ENCODE measurements at places on chromosomes 3 and 15.

DNA sequence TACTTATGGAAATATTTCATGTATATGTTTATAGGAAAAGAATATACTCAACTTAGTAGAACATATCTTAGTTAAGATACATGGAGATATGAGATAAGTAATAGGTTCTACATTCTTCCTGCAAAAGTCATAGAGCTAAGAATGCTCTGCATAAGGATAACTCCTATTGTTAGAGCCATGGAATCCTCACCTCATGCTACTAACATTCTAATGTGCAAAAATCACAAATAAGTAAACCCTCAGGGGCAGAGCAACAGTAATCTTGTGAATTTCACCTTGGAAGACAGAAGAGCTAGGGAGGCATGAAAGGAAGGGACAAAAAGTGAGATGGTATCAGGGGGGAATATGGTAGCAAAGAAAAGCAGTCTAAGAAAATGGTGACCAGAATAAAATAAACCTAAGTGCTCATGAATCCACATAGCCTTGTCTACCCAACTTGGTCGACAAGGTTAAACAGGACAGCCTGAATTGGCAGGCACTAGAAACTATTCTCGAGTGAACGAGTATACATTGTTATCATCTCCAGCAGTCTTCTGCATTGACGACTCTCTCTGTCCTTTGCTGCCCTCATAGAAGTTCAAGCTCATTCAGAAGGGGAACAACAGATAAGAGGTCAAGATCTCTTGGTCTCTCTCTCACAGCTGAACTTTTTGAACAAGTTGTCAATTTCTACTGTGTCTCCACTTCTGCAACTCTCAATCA is 52.8 kb downstream of the XRN1 start:
- no peak for DNase-seq

GRCh38 chr3:76456322-76456721 is 583.6 kb upstream of the ROBO2 start:
- DNase-seq = no peak

DNA sequence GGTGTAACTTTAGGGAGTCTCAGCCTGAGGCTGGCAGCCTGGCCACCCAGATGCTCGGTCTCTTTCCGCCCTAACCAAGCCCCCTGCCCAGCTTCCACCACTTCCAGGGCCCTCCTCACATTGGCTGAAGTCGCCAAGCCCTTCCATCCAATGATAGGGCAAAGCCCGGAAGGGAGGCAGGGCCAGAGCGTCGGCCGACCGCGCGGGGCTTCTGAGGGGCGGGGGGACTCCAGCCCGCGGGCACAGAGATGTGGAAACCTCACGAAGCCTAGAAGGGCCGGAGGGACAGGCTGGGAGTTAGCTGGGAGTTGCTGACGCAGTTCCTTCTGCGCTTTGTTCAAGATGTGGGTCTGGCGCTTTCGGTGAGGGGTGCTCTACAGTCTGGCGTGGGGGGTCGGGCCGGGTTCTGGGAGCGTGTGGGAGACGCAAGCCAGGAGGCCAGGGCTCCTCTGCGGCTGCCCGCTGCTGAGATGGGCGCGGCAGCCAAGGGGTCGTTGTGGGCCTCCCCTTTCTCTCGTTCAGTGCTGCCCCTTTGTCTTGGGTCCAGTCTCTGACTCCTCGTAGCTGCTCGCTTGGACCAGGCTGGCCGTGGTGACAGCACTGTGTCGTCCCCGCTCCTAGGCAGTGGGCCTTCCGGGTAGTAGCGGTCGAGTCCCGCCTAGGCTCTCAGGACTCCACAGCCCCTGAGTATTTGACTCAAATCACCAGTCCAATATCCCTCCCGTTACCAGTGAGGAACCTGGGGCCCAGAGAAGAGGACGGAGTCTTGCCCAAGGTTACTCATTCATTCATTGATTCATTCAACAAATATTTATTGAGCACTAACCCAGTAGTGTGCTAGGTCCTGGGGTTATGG is at the start of gene ZNF660:
ZNF660 (plus strand) TSS at position 319 of the 856 bp plus-strand sequence. CDS start 9,230 bp downstream, outside the sequence.
- no peak for DNase-seq

GRCh38 chr3:55780913-55781312 is 293.8 kb upstream of the WNT5A start:
- DNase-seq = no peak

DNA sequence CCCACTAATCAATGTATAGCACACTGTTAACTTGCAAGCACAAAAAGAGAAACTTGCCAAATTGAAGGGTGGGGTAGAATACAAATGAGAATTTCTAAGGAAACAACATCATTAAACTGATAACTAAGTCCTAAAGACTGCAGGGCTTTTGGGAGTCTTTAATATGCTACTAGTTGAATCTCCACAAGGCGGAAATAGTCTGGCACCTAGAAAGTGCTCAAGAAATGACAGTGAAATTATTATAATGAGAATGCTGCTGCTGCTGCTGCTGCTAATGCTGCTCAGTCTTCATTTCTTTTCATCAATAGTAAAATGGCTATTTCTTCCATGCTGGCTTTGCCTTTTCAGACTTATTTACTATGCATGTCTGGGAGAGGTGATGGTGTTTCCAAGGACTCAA is 91.8 kb downstream of the BTD start:
- DNase-seq = peak; percentile 4

- no peak for DNase-seq
Observed at GRCh38 chr3:159472611-159473010, 516.0 kb upstream of the IL12A start.

GRCh38 chr15:50590288-50590687 is 43.8 kb upstream of the USP50 start:
- DNase-seq = no peak

DNA sequence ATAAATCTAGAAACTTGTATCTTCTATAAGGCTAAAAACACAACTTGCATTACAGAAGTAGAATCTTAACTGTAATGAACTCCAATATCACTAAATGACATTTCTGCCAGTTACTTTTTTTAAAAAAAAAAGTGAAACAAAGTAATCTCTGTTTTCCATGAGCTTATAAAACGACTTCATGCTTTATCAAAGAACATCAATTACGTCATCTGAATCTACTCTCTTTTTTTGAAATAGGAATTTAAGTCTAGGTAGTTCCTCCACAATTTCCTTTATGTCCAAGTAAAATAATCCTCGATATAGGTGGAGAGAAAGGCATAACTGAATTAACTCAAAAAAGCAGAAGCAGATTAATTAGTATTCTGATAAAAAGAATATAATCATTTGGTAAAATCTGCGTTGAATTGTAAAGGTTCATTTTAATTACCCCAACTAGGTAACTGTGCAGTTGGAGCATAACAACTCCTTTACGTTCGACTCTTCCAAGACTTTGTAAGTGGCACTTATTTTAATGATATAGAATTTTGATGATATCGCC is 1.4 kb downstream of the UACA start:
- DNase-seq = no peak

DNA sequence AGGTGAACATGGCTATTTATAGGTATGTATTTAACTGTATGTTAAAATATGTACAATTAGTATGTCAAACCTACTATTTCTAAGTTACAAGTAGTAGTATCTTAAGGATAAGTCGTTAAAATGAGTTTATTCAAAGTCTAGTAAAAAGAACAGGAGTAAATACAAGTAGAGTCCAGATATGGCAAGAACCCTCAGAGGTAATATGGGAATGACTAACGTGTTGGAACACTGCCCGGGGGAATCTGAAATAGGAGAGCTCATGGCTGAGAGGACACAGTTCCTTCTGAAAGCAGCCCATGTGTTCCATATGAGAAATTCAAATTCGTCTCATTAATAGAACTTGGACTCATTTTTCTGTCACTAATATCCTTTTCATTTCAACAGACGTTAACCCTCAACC is 158.8 kb downstream of the CLSTN2 start:
- no peak for DNase-seq

- DNase-seq = no peak
Observed at GRCh38 chr3:111862415-111862814, 3.4 kb downstream of the PHLDB2 start.

DNA sequence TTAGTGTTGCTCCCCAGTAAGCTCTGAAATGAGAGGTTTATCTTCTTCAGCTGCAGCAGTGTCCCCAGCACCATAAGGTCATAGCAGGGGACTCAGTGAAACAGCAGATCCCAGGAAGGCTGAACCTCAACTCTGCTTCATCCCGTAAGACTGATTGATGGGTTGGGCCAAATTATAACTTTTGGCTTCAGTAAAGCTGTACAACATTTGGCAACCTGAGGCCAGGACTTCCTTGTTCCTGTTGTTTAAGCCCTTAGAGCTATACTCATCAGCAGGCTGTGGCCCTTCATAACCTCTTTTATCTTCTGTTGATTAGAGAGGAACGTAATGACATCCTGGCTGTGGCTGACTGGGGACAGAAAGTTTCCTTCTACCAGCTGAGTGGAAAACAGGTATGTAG is 29.0 kb downstream of the IFT122 start:
- DNase-seq = no peak

DNA sequence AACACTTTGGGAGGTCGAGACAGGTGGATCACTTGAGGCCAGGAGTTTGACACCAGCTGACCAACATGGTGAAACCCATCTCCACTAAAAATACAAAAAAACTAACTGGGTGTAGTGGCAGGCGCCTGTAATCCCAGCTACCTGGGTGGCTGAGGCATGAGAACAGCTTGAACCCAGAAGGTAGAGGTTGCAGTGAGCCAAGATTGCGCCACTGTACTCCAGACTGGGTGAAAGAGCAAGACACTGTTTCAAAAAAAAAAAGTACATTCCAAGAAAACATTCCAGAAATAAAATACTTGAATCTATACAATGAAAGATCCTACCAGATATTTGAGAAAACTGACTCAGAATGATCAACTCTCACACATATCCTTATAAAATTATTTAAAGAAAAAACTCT is 30.4 kb downstream of the TFDP2 start:
- DNase-seq = no peak

GRCh38 chr3:153574445-153574844 is 412.4 kb downstream of the RAP2B start:
- DNase-seq = no peak

GRCh38 chr3:116020989-116021388 is 397.7 kb downstream of the GAP43 start:
- no peak for DNase-seq

DNA sequence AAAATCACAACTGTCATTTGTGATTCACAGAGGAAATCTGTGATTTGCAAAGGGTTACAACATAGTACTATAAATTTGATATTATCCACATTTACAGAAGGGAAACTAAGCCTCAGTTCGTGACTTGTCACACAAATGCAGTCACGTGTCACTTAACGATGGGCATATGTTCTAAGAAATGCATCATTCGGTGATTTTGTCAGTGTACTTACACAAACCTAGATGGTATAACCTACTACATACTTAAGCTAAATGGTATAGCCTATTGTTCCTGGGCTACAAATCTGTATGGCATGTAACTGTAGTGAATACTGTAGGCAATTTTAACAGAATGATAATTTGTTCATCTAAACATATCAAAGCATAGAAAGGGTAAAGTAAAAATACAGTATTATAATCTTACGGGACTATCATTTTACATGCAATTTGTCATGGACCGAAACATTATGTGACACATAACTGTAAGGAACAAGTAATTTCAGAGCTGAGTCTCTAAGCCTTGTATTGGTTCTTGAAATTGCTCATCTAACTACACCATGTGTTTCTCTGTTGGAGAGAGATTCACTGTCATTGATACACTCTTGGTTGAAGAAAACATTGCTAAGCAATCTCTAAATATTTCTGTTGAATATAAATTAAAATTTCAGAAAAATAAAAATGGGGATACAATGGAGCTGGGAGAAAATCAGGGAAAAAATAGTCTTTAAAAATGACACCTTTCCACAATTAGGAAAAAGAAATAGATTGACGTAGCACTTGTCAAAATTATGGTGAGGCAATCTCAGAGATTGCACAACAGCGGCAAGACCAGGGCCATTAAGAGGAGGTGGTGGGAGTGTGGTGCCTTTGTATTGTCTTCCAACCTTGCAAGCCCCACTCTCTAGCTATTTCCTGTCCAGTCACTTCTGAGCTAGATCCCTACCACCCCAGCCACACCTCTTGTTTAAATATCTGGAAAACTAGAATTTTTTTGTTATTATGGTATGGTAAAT is 645.8 kb upstream of the TBL1XR1 start:
- no peak for DNase-seq

GRCh38 chr15:66515901-66516322 is 10.8 kb downstream of the ZWILCH start:
- DNase-seq = no peak

DNA sequence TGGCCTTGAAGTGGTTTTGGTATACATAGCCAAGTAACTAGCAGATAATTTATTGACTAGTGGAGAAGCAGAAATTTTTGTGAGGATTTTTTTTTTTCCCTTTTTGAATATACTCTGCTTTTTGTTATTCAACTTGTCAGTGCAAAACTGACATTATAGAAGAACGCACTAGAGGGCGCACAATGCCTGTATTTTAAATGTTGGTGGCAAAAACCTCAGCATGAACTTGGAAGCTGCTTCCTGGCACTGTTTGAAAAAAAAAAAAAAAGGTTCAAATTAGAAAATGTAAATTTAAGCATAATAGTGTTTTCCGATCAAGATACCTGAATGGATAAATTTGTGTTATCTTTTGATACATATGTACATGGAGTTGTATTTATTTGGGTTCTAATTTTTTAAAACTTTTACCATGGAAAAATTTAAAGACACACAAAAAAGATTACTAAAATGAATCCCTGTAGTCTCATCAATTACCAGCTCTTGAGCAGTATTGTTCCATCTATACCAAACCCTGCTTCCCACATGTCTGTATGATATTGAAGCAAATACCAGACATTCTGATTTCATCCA is 56.0 kb downstream of the SLC25A26 start:
- peak; percentile 42 for DNase-seq

GRCh38 chr3:190716211-190716610 is 146.3 kb downstream of the GMNC start:
- no peak for DNase-seq

GRCh38 chr15:45201557-45201859 is 13.7 kb upstream of the SHF start:
- DNase-seq = peak; percentile 61

DNA sequence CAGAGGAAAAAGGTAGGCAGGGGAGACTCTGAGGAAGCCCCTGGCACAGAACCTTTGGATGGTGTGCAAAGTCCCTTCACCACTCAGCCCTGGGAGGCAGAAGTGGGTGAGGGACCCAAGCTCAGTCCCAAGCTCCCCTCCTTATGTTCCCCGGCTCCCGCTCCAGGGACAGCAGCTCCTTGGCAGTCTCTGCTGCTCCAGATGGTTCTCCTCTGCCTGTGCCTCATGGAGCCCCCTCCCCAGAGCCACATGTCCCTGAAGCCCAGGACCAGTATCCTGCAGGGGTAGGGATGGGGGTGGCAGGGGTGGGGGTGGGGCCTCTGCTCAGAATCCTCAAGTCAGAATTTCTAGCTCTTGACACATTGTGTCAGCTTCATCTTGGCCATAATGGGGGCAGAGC is 8.0 kb upstream of the CAMKV start:
- DNase-seq = no peak

Data from CD8-positive, alpha-beta T cell (primary cell).